ENCODE measurements at places on chromosomes 5 and 9.

DNA sequence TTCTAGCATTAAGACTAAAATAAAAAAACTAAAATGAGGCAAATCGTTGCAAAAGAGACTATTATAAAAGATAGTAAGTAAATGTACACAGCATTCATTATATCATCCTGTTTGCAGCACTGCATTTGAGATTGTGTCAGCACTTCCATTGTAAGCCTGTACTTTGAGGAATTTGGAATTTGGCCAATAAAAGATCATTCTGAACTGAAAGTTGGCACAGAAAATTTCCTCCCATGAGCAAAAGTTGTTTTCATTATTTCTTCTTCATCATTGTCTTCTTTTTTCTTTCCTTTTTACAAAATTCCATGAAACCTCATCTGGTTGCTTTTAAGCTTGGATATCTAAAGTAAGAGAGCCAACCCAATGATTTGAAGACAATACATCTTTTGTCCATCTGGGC lies 199.3 kb upstream of the ADAMTSL1 start:
- DNase-seq = no peak

DNA sequence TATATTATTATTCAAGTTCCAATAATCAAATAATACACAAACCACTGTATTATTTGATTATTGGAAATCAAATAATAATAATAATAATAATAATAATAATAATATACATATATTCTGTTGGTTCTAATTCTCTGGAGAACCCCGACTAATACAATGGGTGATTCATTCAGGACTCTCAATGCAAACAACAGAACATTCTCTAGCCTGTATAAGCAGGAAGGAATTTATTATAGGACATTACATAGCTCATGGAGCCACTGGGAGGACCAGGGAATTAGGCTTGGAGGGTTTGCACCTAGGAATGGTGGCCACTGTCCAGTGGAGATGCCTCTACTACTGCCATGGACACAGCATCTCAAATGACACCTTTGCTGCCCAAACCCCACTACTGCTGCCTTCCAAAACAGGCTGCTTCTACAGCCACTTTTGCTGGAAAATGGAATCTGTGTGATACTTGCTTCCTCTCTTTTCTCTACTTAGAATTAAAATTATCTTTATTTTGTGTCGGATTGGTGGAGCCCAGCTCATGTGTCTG lies 25.9 kb downstream of the PTGS1 start:
- DNase-seq = no peak

DNA sequence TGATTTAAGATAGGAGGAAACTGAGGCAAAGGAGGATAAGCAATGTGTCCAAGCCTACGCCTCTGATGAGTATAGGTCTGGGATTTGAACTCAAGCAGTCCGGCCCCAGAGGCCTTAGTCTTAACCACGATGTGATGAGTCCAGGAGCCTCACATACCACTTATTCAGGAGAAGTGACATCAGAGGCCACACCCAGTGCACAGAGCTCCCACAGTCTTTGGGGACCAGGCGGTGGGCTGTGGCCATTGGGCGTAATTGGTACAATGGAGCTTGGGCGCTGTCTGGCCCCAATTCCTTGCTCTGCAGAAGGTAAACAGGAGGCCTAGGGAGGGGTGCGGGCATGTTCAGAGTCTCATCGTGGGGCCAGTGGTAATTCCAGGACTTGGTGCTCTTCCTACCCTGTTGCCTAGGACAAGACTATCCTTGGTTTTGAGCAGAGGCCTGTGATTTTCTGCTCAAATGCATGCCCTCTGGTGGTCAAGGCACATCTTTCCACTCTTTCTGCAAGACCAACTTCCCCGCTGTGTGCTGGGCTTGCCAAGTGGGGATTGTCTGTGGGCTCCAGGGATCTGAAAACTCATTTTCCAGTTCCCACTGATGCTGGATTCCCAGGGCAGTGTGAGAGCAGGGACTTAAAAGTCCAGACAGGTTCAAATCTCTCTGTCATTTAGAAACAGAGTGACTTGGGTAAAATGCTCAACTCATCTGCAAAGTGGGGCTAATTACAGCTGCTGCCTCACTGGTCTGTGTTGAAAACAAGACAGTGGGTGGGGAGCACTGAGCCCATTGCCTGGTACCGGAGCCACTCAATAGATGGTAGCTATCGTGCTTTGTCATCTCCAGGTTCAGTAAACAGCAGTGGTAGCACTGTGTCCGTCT lies 15.8 kb downstream of the NDST1 start:
- DNase-seq = peak; percentile 75

DNA sequence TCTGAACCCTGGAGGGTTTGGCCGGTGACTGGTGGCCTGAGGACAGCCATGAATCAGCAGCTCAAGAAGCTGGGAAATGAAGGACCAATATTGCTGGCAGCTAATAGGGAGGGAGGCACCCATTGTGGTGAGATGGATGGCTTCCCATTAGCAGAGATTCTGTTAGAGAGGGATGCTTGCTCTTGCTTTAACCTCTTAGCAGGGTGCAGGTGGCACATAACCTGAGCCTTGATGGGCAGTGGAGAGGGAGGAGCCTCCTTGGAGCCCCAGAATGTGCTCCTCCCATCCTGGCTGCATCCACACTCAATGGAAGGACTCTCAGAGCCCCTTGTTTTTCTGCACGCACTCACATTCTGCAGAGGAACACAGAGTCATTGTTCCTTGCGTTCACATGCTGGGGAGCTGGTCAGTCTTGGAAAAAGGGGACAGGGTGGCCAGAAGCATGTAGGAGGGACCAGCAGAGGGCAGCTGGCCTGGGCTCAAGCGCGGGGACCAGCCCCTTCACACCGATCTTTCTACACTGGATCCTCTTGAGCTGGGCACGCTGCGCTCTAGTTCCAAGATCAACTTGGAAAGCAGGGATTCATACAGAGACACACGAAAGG lies 161.8 kb downstream of the MED10 start:
- no peak for DNase-seq

GRCh38 chr9:4614627-4615026 lies 47.5 kb upstream of the PLPP6 start:
- DNase-seq = no peak

DNA sequence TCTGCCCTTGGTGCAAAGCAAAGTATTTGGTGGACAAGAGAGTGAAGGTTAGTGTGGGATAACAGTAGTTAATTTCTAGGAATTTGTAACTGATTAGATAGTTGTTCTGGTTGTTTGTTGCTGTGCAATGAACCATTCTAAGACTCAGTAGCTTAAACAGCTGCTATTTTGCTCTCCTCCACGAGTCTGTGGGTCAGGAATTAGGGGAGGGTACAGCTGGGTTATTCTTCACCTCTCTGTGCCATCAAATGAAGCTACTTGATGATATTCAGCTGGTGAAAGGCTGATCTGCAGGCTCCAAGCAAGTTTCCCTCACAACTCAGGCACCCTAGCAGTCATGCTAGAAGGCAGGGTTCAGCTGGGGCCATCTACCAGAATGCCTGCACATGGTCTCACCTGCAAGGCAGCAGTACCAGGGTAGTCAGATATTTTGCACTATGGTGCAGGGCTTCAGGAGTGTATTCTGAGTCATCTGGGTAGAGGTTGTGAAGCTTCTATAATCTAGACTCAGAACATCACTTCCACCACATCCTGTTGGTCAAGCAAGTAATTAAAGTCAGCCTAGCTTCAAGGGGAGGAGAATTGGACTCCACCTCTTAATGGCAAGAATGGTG lies 159.5 kb upstream of the SLC28A3 start:
- no peak for DNase-seq

- no peak for DNase-seq
These were observed 196.2 kb downstream of the CACNA1B start for GRCh38 chr9:138073808-138074207.

All from GM10248 (cell line).